Stimulated activated CD8-positive, alpha-beta memory T cell treated with anti-CD3 and anti-CD28 coated beads, Interleukin-15, amount 100 ng/mL, for 1 hour (primary cell): ENCODE measurements at places on chromosomes 3 and 15.

DNA sequence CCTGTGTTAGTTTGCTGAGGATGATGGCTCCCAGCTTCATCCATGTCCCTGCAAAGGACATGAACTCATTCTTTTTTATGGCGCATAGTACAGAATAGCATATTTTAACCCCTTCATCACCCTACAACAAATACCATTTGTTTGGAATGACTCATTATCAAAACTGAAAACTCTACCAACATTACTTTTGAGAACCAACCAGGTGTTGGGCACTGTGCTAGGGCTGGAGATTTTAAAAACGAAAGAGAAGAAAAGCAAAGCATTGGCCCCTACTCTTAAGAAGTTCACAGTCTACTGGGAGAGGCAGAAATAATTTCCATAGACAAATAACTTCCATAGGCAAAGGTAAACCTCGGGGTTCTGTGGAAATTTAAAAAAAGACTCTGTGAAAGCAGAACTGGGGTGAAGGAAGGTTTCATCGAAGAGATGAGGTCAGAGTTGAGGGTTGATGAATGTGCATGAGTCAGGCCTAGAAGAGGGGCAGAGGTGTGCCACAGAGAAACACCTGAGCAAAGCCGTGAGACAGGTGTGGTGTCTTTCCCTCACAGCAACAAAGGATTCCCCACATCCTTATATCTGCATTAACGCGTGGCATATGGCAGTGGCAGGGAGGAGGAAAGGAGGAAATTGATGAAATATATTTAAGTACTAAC, 51.0 kb downstream of the MCF2L2 start:
- DNase-seq, result no peak

- no peak for DNase-seq
These were observed 6.5 kb upstream of the DLL4 start for GRCh38 chr15:40922608-40923005.

GRCh38 chr15:101276501-101277037, 716 bp downstream of the SELENOS start:
- DNase-seq, result no peak

- no peak for DNase-seq
These were observed 16.4 kb downstream of the CHST13 start for GRCh38 chr3:126540342-126540849.

DNA sequence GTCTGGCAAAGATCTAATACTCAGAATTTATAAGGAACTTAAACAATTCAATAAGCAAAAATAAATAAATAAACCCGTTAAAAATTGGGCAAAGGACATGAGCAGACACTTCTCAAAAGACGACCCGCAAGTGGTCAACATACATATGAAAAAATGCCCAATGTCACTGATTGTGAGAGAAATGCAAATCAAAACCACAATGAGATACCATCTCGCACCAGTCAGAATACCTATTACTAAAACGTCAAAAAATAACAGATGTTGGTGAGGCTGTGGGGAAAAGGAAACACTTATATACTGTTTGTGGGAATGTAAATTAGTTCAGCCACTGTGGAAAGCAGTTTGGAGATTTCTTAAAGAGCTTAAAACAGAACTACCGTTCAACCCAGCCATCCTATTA, 188.0 kb upstream of the MRPL3 start:
- DNase-seq, result no peak

GRCh38 chr3:43699864-43700263, 9.1 kb downstream of the ABHD5 start:
- DNase-seq, result no peak

DNA sequence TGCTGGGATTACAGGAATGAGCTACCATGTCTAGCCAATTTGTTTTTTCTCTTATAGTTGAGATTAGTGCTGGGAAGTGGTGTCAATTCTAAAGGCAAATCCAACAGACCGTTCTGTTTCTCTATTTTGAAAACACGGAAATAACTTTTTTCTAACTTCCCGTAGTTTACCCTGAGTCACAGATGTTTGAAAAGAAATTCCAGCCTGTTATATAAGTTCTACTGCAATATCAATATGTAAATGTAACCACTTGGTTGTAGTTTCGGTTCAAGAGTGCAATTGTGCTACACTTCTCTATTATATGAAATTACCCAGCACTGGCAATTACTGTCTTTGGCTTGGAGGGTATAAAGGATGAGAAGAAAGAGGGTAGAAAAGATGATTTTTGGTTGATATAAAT, 22.3 kb upstream of the GNB4 start:
- DNase-seq, result no peak

DNA sequence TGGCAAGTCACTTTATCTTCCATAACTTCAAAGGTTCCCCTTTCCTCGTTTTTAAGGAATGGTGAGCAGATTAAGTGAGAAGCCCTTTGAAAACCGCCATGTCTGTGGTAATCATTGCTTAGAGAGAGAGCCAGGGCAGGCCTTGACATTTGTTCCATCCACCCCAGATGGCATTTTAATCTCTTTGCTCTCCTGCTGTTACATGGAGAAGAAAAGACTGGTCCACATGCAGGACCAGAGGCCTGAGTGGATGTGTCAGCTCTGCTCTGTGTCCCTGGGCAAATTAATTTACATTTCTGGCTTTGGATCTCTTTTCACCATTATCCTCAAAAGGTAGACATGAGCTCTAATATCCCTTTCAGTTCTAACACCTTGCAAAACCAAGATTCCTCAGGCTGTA, 157.3 kb upstream of the LPP start:
- DNase-seq, result no peak

- no peak for DNase-seq
These were observed 61.9 kb upstream of the RASGRP1 start for GRCh38 chr15:38626443-38627050.

- no peak for DNase-seq
These were observed 41.2 kb downstream of the MYO5C start for GRCh38 chr15:52254391-52254790.

DNA sequence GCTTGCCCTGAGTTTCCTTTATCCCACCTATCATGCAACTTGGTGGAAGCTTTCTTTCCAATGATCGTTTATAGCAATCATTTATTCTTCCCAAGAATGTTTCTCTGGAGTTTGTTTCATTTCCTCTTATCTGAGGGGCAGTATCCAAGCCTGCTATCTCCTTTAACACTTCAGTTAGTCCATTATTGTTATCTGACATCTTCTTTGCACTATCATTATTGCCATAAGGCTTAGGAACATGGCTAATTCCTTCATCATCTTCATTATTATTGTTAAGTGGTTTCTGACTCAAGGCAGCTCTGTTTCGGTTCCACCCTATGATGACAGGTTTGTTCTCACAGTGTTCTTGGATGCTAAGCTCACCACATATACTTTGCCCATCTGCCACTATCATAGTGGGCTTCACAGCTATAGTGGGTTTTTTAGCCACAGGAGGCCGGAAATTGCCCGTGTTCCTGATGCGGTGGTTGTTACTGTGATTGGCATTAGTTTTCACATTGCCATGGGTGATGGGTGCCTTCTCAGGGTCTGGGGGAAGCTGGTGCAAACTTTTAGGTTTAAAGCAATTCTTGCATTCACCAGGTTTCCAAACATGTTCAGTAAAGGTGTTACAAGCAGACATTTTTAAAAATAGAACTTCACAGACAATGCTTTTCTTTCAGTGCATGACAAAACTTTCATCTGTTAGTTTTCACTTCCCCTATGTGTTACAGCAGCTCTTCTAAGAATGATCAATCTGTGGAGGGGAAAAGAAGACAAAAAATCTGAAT, 110.6 kb upstream of the TSPAN3 start:
- DNase-seq, result no peak

GRCh38 chr15:23793191-23793680, 106.1 kb upstream of the NDN start:
- DNase-seq, result no peak
